Omental fat pad (tissue), 4 donors: ENCODE measurements at places on chromosomes 11 and 22. TPM values are rescaled to one million over a fixed set of nuclear protein-coding genes. Genes with fewer than 3 reads are reported as not detected.

SGSM1 gene
- total RNA-seq: 0.50 TPM

GNAZ gene
- 25.1 TPM for total RNA-seq

OR52E4 gene
- not detected for total RNA-seq

MRE11 gene
- total RNA-seq: 10.4 TPM

NCAM1 gene
- total RNA-seq: 3.8 TPM

MMP8 gene
- total RNA-seq: 1.1 TPM

TNNT3 gene
- 21.3 TPM for total RNA-seq

MFNG gene
- 23.5 TPM for total RNA-seq

GP1BB gene
- total RNA-seq: 0.88 TPM

SEPTIN3 gene
- total RNA-seq: not detected

ZBTB3 gene
- 5.3 TPM for total RNA-seq

GRIA4 gene
- total RNA-seq: not detected

FIBIN gene
- total RNA-seq: 27.7 TPM

IGSF9B gene
- total RNA-seq: 29.7 TPM

RASL10A gene
- total RNA-seq: not detected

RAC2 gene
- 23.2 TPM for total RNA-seq

SLC1A2 gene
- 1.9 TPM for total RNA-seq

TCN1 gene
- total RNA-seq: not detected

MS4A3 gene
- not detected for total RNA-seq

NRXN2 gene
- 2.3 TPM for total RNA-seq

MYBPC3 gene
- 0.24 TPM for total RNA-seq

OR51I1 gene
- not detected for total RNA-seq

CD3E gene
- total RNA-seq: 4.1 TPM

CARD10 gene
- total RNA-seq: 2.5 TPM

SCGB1D1 gene
- total RNA-seq: not detected

COPB1 gene
- 110 TPM for total RNA-seq

ZNRD2 gene
- total RNA-seq: 41.1 TPM

ACO2 gene
- 118 TPM for total RNA-seq

TRPM5 gene
- 0.63 TPM for total RNA-seq

DRICH1 gene
- total RNA-seq: 0.56 TPM

KIRREL3 gene
- total RNA-seq: 0.09 TPM

MRGPRX4 gene
- total RNA-seq: not detected

SPI1 gene
- 69.4 TPM for total RNA-seq

SEPTIN5 gene
- 19.1 TPM for total RNA-seq

TMEM86A gene
- total RNA-seq: 3.4 TPM

DEUP1 gene
- not detected for total RNA-seq

TSPAN18 gene
- 3.5 TPM for total RNA-seq

MYOD1 gene
- total RNA-seq: not detected

SLC22A8 gene
- not detected for total RNA-seq

PGR gene
- total RNA-seq: 2.4 TPM

INPP5J gene
- total RNA-seq: 0.47 TPM
